ENCODE measurements at places on chromosomes 5 and 9.

- DNase-seq = peak; percentile 2
Observed at GRCh38 chr9:1941989-1942388, 73.2 kb upstream of the SMARCA2 start.

- DNase-seq = no peak
Observed at GRCh38 chr5:81006947-81007636, 46.9 kb downstream of the RASGRF2 start.

GRCh38 chr9:15512204-15512603, 1.4 kb upstream of the PSIP1 start:
- DNase-seq = peak; percentile 27

- no peak for DNase-seq
Observed at GRCh38 chr5:55538661-55539060, 3.9 kb upstream of the PLPP1 start.

DNA sequence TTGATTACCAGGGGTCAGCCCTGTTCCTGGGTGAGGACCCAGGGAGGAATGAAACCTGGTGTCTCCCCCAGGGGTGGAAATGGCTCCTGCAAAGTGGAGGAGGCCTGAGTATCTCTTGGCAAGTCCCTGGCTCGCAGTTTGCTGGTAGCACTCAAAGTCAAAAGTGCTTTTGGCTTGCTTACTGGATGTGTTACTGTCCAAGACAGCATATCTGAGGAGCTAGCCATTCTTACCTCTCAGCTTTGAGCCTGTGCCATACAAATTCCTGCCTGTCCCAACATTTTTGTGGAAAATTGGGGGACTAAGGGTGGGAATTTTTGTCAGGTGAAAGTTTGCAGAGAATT, 9.9 kb downstream of the ZNF618 start:
- no peak for DNase-seq

GRCh38 chr9:104544644-104545043, 8.0 kb upstream of the OR13C3 start:
- no peak for DNase-seq

GRCh38 chr5:149609640-149610219, 28.4 kb downstream of the ARHGEF37 start:
- DNase-seq = peak; percentile 55

DNA sequence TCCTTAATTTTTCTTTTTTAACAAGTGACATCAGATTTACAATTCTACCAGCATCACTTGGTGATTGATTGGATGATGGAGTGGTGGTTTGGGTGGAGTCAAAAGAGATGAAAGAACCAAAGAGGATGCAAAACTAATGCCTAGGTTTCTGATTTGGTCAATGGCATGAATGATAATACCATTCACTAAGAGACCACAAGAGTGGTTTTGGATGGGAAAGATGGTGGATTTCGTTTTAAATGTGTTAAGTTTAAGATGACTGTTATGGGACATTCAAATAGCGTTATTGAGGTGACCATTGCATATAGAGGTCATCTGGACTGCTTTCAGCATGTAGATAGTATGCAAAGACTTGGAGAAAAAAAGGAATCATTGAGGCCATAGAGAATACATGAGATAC, 3.6 kb downstream of the SMC5 start:
- no peak for DNase-seq

DNA sequence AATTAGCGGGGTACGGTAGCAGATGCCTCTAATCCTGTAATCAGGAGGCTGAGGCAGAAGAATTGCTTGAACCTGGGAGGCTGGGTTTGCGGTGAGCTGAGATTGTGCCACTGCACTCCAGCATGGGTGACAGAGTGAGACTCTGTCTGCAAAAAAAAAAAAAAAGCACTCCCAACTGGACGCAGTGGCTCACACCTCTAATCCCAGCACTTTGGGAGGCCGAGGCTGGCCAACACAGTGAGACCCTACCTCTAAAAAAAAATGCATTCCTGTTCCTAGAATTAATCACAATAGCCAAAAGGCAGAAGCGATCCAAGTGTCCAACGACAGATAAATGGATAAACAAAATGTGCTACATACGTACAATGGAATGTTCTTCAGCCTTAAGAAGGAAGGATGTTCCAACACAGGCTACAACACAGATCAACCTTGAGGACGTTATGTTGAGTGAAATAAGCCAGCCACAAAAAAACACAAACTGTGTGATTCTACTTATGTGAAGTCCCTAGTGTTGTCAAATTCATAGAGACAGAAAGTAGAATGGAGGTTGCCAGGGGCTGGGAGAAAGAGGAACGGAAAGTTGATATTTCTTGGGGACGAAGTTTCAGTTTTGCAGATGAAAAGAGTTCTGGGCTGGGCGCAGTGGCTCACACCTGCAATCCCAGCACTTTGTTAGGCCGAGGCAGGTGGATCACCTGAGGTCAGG, 13.8 kb downstream of the FAM78A start:
- DNase-seq = no peak

DNA sequence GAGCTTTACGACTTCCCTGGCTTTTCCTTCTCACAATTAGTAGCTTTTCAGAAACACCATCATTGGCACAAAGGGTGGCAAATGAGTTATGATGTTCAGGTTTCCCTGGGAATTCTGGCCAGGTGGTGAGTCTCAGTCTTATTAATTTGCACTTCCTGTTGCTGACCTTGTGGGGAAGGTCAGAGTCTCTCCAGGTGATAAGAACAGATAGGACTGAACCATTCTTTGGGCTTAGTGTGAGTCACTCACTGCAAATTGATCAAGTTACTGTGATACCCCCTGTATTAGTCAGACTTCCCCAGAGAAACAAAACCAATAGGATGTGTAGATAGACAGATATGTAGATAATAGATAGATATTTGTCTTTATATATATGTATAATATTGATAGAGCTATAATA, 53.8 kb upstream of the RANBP3L start:
- no peak for DNase-seq

GRCh38 chr9:113369855-113370140, 7.0 kb downstream of the HDHD3 start:
- DNase-seq = no peak

- no peak for DNase-seq
Observed at GRCh38 chr5:2802693-2803365, 51.4 kb upstream of the IRX2 start.

DNA sequence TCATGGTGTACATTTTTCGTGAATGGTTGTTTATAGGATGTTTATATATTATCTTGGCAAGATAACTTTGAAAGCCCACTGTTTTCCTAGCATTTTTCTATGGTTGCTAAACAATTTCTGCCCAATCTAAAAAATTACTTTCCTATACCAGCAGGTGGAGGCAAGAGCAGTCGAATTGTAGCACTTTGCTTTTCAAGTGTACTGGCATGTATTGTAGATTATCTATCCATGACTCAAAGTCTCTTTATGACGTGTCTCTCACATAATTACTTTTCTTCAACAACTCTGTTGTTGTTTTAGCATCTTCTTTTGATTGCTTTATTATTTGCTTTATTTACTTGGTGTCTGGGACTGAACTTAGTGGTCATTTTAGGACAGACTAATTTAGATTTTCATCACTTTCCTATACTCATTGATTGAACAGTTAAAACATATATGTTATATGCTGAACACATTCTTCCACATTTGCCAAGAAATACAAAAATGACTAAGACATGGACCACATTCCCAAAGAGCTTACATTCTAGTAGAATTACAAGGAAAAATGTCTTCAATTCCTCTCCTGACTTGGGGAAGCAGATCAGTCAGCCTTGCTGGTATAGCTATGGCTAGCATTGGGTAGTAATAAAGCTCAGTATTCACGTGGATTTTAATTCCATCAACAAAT, 20.7 kb downstream of the NLN start:
- peak; percentile 79 for DNase-seq

DNA sequence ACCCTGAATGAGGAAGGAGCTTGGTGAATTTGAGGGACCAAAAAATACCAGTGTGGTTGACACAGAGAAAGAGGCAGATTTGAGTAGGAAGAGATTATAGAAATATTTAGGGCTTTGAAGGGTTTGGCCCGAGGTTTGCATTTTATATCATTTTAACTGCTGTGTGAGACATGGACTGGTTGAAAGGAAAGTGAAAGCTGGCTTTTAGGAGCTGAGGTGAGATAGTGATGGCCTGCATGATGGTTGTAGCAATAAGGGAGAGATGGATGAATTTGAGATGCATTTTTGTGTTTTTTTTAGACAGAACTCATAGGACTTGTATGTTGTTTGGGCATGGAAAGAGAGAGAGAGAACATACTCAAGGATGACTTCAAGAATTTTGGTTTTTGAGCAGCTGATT, 21.7 kb downstream of the FER start:
- no peak for DNase-seq

GRCh38 chr9:20805766-20806165, 121.7 kb downstream of the FOCAD start:
- DNase-seq = no peak

- no peak for DNase-seq
Observed at GRCh38 chr5:176470539-176470938, 22.4 kb downstream of the FAF2 start.

- DNase-seq = no peak
Observed at GRCh38 chr9:96299823-96300222, 2.2 kb downstream of the HSD17B3 start.

DNA sequence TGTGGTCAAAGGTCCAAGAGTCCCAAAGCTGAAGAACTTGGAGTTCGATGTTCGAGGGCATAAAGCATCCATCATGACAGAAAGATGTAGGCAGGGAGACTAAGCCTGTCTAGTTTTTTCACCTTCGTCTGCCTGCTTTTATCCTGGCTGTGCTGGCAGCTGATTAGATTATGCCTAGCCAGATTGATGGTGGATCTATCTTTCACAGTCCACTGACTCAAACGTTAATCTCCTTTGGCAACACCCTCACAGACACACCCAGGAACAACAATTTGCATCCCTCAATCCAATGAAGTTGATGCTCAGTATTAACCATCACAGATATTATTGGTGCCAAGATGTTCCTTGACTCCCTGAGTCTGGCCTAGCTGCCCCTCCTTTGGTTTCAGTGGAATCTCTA, 530.8 kb upstream of the CLINT1 start:
- no peak for DNase-seq

GRCh38 chr5:142221091-142221860, 103.5 kb downstream of the SPRY4 start:
- no peak for DNase-seq

DNA sequence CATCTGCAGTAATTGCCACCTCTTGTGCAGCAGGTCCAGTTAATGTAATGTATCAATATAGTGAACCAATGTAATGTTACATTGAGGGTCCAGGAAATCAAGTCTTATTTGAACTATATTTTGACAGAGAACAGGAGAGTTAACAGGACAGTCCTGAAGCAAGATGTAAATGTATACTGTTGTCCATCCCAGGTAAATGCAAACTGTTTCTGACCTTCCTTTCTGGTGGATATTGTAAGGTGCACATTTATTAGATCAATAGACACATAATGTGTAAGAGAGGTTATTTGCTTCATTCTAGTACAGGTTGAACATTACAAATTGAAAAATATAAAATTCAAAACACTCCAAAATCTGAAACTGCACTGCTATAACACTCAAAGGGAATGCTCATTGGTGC, 23.4 kb upstream of the FBXW11 start:
- DNase-seq = no peak

DNA sequence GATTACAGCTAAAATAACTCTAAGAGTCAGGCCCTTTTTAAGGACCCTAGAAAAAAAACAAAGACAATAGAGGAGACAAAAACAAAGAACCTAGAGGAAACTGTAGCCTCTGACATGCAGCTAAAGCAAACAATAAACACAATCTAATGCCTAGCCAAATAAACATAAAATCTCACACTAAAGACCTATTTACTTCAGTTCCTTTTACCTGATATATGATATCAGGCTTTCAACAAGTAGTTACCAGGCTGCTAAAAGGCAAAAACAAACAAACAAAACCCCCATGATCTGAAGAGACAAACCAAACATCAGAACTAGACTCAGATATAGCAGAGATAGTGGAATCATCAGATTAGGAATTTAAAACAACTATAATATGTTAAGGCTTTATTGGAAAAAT, 226.5 kb upstream of the POU5F2 start:
- DNase-seq = no peak

DNA sequence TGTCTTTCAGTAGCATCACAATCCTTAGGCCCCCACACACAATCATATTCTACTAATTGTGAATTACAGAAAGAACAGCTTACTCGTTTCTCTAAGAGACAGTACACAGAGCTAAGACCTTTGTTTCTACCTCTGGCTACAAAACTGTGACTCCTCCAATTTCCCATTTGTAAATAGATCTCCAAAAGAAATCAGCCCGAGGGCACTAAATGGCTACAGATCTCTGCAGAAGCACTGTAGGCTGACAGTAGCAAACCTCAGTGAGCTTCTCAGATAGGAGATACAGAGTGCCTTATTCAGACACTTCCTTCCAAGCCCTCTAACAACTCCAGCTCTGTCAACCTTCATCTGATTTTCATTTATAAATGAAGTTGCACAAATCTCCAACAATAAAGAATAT, 51.0 kb downstream of the EFNA5 start:
- no peak for DNase-seq
